Stimulated activated CD8-positive, alpha-beta memory T cell treated with anti-CD3 and anti-CD28 coated beads, Interleukin-15, amount 100 ng/mL, for 1 hour (primary cell): ENCODE measurements at places on chromosomes 16 and 17.

DNA sequence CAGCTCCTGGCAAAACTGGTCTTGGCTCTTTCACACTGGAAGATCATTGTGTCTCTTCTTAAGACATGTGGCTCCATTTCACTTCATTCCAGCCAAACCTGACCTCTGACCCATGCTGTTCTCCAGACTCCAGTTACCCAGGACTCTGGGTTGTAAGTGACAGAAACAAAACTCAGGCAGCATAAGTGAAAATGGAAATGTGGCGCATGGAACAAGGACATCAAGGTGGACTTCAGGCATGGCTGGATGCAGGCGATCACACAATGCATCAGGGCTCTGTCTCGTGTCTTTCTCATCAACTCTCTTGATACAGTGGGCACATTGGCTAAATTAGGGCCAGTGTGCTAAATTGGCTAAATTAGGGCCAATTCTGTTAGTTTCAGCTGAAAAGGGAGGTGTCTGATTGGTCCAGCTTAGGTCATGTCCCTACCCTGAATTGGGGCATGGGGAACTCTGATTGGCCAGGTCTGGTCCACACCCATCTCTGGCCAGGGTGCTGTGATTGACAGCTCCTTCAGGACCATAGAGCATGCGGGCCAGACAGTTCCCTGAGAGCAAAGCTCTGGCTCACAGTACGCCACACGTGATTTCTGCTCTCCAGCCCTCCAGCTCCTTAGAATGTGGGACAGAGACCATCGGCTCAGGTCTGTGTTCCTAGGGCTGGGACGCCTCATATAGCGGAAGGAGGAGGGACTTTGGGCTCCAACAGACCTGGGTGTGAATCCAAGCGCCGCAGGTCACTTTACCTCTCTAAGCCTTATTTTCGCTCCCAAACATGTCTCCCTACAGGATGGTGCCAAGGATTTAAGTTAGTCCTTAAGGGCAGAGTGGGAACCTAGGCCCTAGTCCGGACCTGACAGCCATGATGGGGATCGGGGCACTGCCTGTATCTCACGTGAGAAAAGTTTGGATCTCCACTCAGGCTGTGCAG, 17.5 kb downstream of the SOCS1 start:
- DNase-seq: no peak

GRCh38 chr17:43024407-43025289, at the start of gene RND2:
RND2 (plus strand) TSS chr17:43025231; CDS start chr17:43025348, 117 bp downstream.
- DNase-seq: peak; percentile 58

- no peak for DNase-seq
Measured at GRCh38 chr17:62737513-62737912, 70.6 kb downstream of the MARCHF10 start.

DNA sequence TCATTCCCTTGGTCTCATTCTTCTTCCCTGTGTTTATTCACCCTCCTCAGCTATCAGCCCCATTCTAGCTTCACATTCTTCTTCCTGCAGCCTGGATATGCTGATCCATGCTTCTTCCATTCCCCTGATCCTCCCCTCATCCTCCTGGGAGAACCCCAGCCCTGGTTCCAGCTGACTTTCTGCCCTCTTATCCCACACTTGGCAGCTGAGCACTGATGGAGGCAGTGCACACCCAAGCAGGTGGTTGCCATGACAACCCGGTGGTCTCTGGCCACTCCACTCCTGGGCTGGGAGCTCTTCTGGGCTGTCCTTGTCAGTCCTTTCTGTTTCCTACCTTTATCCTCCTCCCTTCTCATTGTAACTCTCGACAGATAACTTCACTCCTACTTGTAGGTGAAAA, 16.7 kb upstream of the TUBG2 start:
- DNase-seq: no peak

DNA sequence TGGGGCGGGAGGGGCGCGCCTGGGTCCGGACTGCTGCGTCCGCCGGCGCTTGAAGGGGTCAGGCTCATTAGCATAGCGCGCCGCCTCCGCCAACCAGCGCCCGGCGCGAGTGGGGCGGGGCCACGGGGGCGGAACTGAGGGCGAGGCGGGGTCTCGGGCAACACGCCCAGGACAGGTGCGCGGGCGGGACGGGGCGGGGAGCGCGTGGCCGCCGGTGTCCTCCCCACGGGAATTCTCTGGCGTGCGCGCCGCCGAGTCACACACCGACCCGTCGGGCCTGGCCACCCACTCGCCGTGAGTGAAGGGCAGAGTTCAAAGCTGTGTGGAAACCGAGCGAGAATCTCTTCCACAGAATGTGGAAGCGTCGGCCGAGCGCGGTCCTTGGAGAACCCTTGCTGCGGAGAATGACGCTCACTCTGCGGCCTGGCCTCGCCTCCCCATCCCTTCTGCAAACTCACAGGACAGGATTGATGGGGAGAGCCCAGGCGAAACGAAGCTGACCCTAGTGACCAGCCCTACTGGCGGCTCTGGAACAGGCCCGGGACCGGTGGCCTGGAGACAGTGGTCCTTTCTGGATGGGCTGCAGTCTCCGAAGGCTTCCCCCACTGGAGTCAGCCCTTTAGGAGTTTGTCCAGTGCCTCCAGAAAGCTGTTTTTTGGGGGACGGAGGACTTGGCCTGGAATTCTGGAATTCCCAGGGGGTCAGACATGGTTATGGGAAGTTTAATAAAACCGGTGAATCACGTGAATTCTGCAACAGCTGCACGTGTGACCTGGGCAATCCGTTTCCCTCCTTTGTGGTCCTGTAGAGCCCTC, at the start of gene SNAI3:
Gene SNAI3, minus strand, starts transcription at position 69 of the 815 bp plus-strand sequence. CDS start 101 bp downstream, outside the sequence.
- peak; percentile 73 for DNase-seq

DNA sequence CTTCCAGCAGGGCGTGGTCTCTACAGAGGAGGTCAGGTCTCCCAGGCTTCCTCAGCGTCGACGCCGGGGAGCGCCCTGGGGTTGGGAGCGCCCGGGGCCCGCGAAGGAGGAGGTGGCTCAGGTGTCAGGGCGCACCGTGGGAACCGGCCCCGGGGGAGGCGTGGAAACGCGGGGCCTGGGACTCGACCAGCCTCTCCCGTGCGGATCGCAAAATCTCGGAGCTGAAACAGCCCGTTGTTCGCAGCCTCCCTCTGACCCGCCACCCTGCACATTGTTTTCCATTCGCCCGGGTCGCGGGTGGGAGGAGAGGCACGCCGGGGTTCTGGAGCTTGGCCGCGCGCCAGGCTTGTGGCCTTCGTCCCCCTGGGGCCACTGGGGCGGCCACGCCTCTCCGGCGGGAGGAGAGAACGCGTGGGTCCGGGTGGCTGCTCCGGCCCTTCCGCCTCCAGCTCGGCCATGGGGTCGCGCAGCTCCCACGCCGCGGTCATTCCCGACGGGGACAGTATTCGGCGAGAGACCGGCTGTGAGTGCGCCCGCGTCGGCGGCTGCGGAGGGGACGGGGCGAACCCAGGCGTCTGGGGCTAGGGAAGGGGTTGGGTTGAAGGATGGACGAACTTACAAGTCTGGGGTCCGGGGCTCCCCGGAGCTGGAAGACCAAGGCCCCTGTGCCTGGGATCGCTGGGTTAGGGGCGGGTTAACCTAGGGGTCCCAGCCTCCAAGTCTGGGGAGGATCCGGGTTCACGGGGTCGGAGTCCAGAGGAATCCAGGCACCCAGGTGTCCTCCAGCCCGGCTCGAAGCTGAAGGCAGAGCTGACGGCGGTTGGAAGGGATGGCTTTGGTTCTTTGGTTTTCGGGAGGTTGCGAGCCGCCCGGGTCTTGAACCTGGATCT, at the start of gene CHP2:
Gene CHP2, plus strand, starts transcription at position 433 of the 890 bp plus-strand sequence. Its CDS starts 24 bp downstream, at position 457.
- no peak for DNase-seq

- no peak for DNase-seq
Measured at GRCh38 chr16:46911038-46911437, 26.9 kb downstream of the GPT2 start.

DNA sequence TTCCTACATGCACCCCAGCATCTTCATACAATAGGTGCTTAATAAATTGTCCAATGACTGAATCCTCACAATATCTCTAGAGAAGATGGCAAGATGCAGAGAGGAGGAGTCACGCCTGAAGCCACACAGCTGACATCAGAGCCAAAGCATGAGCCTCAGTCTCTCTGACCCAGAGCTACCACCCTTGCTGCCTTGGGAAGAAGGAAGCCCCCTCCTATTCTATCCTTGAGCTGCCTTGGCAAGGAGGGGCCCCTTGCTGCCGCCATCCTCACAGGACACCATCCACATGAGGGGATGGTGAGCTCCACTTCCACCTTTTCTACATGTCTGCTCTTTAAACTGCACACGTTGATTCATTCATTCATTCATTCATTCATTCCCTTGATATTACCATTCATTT, 37.0 kb upstream of the C16orf78 start:
- DNase-seq: no peak

- no peak for DNase-seq
Measured at GRCh38 chr16:12240036-12240435, 263.5 kb downstream of the SNX29 start.

GRCh38 chr16:526181-527014, 1.1 kb upstream of the CAPN15 start:
- no peak for DNase-seq

GRCh38 chr16:6510261-6510660, 822.4 kb upstream of the RBFOX1 start:
- DNase-seq: no peak

- no peak for DNase-seq
Measured at GRCh38 chr16:4086153-4086552, 30.1 kb downstream of the ADCY9 start.

- no peak for DNase-seq
Measured at GRCh38 chr17:17382971-17383370, 79.8 kb downstream of the NT5M start.

DNA sequence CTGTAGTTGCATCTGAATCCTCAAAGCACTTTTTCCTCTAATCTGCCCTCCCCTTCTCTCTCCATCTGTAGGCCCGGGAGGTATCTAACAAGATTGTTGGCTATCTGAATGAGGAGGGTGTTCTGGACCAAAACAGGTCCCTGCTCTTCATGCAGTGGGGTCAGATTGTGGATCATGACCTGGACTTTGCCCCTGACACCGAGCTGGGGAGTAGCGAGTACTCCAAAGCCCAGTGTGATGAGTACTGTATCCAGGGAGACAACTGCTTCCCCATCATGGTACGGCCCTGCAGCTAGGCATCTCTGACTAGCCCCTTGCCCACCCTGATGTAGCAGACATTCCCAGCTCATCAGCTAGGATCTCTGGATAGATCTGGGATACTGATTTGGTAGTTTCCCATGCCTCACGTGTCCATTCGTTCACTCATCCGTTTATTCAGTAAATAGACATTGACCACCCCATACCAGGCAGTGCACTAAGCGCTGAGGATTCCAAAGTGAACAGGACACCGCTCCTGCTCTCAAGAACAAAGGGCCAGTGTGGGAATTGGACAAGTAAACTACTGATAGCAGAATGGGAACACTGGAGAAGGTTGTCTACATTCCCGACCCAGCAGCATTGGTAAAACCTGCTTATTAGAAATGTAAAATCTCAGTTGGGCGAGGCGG, 12.1 kb downstream of the LPO start:
- DNase-seq: no peak

GRCh38 chr16:64974381-64974780, 147.5 kb downstream of the CDH11 start:
- no peak for DNase-seq
